ENCODE measurements at places on chromosomes 5 and 9.
A peak's percentile ranks its signal among the peaks of the same experiment; 100 is the strongest.

DNA sequence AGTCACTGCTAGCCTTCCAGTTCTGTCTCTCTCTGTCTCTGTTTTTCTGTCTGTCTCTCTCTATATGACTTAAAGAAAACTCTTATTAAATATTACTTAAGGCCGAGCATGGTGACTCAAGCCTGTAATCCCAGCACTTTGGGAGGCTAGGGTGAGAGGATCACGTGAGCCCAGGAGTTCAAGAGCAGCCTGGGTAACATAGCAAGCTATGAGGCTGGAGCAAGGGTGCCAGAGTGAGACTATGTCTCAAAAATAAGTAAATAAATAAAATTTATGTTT, 1.7 kb upstream of the GBGT1 start:
- DNase-seq = no peak

DNA sequence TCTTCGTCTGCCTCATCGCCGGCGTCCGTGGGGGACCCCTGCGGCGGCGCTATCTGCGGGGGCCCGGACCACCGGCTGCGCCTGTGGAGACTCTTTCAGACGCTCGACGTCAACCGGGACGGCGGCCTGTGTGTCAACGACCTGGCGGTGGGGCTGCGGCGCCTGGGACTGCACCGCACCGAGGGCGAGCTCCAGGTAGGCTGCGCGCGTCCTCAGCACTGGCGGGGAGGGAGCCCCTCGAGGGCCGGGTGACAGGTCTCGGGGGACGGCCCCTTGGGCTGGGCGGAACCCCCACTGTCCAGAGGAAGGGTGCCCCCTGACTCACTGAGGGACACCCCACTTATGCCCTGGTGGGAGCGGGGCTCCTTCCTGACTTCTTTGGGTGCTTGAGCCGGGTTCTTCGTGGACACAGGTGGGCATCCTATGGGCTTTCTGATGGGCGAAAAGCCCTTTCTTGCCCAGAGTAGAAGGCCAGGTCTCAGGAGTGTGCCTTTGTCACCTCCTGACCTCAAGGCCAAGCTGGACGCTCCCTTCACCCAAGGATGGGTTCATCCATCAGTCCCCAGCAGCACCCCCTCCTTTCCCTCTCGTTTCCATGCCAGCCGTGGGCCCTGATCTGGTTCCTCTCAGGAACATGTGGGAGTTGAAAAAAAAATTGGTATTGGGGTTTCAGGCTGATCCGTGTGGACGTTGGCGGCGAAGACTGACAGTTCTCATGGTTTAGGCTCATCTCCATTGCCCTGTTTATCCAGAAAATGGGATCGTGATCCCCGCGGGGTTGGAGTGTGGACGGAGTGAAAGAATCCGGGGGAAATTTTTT, 564 bp downstream of the SLC25A25 start:
- DNase-seq = peak; percentile 15

GRCh38 chr9:76419782-76420380, 25.7 kb upstream of the RFK start:
- DNase-seq = no peak

DNA sequence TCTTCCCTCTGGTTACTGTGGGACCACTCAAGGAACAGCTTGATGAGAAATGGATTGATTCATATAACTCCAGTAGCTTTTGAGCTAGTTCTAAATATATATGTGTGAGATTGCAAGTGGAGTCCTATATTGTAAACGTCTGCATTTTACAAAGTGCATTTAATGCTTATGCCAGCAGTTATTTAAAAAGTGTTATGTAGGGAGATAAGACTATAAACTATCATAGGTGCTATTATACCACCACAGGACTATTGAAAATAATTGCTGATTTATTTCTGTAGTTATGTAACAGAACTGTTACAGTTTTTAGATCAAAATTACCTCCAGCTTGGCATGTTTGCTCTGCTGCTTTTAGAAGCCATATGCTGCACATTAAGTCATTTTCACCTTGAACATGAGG, 36.2 kb downstream of the PTCD2 start:
- no peak for DNase-seq

DNA sequence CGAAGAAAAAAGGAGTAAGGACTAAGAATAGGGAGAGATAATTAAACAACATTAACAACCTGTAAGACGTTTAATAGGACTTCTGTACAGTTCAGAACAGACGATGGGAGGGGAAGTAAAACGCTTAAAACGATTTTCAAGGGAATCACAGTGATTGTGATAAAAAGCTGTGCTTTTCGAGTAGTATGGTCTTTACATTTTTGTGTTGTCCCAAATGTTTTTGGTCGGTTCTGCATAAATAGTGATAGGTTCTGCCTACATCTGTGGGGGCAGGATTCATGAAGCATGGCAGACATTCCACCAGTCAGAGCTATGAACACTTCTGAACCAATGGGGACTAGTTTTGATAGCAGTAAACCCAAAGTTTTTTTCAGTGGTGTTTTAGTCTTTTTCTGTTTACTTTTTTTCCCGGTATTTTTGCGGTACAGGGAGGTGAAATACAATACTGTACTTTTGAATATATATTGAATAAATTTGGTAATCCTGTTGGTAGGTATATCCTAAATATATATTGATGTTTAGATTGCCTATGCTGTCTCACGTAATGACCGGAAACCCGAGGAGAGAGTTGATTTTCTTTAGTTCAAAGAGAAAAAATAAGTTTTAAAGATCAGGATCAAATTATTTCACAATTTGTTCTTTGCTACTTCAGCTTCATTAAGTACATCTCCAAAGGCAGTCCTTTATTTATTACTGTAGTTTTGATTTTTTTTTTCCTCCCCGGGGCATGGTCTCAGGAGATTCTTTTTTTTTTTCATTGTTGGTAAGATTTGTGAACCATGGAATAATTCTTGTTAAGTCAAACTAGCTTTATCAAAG, 1.3 kb downstream of the ERBIN start:
- DNase-seq = no peak

DNA sequence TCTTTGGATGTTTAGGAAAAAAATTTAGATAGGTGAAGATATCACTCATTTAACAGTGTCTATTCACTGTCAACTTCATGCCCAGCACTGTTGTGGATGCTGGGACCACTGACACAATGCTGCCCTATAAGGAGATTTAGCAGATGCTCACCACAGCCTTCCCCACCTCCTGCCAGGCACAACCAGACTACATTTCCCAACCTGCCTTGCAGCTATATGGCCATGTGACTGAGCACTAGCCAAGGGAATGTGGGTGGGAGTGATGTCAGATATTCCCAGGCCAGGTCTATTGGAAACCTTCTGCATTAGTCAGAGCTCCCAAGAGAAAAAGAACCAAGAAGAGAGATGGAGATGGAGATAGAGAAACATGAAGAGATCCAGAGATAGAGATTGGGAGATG, 302.6 kb upstream of the TAS2R1 start:
- no peak for DNase-seq

DNA sequence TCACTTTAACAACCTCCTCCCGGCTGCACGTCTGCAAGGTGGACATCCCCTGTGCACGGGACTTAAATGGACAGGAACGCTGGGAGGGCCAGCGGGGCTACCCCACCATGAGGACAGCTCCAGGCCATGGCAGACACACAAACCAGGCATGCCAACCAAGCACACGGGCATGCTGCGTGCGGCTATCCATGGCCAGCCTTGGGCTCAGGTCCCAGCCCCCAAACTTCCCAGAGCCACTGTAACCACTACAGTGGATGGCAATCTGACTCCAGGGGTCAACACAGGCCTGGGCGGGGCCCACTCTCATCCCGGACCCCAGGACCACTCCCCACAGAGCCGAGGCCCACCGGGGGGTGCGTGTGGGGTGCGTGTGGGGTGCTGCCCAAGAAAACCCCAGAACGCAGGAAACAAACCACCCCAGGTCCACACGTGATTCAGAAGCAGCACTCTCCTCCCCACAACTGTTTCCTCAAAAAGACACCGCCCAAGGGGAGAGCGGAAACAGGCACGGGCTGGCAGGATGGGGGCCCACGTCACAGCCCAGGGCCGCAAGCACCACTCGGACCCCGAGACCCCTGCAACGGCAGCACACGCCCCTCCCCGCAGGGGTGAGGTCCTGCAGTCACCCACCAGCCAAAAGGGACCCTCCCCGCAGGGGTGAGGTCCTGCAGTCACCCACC, 7.4 kb downstream of the SLC12A7 start:
- DNase-seq = no peak

- DNase-seq = no peak
Observed at GRCh38 chr5:88081877-88082276, 186.8 kb downstream of the TMEM161B start.

GRCh38 chr9:78678877-78679276, 382.0 kb downstream of the PSAT1 start:
- DNase-seq = no peak

DNA sequence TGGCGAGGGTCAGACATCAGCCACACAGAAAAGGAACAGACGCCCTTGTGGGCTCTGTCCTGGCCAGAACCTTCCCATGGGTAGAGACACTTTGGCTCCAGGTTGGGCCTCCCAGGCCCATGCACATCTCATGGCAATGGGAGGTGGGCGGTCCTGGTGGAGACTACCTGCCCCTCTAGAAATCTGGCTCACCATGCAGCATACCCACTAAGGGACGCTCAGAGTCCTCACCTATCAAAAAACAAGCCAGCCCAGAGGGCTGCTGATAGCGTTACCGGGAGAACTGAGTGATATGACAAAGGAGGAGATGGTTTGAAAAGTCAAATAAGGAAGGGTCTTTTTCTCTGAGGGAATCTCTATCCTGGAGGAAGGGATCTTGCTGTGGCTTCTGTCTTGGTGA, 62.1 kb downstream of the C5orf15 start:
- no peak for DNase-seq

DNA sequence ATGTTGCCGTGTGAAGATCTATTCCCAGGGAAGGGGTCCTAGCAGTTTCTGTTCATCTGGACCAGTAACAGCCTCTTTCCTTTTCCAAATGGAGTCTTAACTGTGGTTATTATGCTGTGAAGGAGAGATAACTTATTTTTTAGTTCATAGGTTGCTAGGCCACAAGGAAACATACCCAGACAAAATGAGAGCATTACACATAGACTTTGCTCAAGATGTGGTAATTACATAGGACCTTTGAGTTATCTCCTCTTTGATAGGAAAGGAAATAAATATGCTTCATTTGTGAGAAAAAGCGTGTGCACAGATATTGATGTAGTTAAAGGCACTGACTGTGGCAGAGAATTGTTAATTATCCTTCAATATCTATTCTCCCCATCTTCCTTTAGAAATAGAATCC, 52.5 kb upstream of the SNX2 start:
- DNase-seq = no peak

DNA sequence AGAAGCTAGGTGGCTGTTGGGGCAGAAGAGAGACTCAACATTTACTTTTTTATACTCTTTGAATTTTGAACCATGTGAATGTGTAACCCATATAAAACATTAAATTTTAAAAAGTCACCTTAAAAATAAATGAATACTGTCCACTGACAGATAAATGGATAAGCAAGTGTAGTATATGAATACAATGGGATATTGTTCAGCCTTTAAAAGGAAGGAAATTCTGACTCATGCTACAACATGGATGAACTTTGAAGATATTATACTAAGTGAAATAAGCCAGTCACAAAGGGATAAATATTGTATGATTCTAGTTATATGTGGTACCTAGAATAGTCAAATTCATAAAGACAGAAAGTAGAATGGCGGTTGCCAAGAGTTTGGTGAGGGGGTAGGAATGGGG, 113.9 kb downstream of the TMEM174 start:
- no peak for DNase-seq

GRCh38 chr9:91103931-91104330, 257.8 kb downstream of the AUH start:
- DNase-seq = no peak

DNA sequence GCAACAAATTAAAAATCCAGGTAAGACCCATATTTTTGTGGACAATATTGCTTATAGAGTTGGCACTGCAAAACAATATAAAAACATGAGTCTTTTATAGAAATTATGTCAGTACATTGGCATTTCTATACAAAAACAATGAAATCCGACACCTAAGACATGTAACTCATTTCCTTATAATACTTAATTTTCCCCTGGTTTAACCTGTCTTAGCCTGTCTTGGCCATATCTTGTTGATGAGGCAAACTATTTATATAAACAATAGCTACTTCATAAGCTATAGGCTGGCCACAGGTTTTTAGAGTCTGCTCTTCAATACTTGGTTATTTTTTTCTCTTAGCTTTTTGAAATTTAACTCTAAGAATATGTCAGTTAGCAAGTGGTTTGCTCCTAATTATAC, 44.7 kb upstream of the IZUMO3 start:
- no peak for DNase-seq

DNA sequence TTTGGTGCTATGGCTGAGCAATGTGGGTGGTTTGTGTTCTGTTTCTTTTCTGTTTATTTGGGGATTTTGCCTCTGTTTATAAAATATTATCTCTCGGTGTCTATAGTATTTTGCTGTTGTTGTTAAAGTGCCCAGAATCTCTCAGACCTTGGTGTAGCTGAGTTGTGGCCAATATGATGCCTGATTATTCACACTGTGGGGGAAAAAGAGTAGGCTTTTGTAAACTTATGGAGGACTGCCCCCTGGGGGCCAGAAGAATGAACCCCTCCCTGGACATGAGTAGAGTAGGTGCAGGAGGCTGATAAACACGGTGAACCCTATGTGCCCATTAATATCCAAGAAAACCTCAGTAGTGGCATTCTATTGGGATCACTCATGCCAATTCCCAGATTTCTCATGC, 49.0 kb upstream of the DPYSL3 start:
- DNase-seq = no peak

GRCh38 chr9:124284940-124285441, 27.2 kb downstream of the NEK6 start:
- DNase-seq = no peak

- no peak for DNase-seq
Observed at GRCh38 chr5:76617675-76618074, 5.5 kb downstream of the F2RL2 start.

- peak; percentile 52 for DNase-seq
Observed at GRCh38 chr9:111661150-111661801, at the start of gene GNG10. Gene GNG10 (plus strand): TSS chr9:111661605. CDS start chr9:111661635, 30 bp downstream.

GRCh38 chr9:35745569-35745968, 3.5 kb downstream of the GBA2 start:
- no peak for DNase-seq

- DNase-seq = no peak
Observed at GRCh38 chr5:37490120-37490810, 111.1 kb downstream of the WDR70 start.

DNA sequence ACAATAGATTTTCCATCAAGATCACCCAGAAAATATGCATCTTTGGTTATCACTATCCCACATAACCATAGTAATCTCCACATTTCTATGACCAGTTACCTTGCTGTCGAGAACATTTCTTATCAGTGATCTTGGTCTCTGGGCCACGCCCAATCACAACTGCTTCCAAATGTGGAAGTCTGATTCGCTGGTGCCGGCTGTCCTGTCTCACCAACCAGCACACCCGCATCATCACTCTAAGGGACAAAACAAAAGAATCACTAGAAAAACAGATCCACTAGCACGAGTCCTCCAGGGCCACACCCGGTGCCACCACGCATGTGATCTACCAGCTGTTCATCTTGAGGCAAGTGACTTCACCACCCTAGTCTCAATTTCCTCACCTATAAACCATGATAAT, 11.8 kb downstream of the APTX start:
- no peak for DNase-seq

DNA sequence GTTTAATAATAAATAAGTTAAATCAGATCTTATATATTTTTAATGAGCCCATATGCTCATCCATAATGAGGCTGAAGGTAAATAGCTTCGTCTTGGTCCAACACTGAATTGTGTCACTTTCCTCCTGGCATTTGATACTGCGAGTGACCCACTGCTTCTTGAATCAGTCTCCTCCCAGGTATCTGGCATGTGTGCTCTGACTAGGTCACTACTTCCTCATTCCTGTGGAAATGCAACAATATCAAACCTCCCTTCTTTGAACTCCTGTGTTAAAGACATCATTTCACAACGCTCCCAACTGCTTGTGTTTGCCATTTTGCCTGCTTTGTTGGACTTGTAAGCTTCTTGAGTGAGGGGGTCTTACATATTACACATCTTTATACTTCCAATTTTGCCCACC, 157.7 kb downstream of the SLC24A2 start:
- DNase-seq = no peak
